ENCODE measurements at places on chromosomes 5 and 9.

- peak; percentile 67 for DNase-seq
These were observed 181.5 kb upstream of the RAI14 start for GRCh38 chr5:34474573-34475021.

- peak; percentile 24 for DNase-seq
These were observed 48.0 kb upstream of the DMRT3 start for GRCh38 chr9:928363-929042.

DNA sequence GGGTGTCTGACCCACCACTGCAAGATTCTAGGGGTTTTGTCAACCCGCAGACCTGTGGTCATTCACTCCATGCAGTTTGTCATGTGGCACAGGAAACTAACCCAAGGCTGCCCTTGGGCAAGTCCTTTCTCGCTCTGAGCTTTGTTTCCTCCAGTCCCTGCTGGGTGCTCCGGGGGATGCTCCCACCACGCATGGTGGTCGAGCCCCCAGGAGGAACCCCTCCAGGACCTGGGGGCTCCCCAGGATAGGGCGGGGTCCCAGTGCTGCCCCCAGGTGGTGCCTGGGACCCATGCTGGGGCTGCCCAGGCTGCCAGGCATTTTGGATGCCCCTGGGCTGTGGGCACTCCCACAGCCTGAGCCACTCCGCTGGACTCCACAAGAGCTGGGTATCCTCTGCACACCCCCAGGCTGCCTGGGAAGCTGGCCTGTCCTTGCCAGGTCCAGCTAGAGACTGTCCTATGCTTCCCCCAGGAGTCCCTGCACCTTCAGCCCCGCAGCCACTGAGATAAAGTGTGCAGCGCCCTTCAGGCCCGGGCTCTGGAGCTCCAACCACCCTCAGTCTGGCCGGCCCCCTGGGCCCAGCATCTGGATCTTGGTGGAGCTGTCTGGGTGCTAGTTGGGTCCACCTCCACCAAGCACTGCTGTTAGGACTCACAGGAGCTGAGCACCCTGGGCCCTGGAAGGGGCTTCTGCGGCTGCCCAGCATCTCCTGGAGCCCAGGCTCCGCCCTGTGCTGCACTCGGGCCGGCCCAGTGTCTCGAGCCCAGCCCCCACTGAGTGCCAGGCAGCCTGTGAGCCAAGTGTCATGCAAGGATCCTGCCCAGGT lies 104.3 kb downstream of the PHF2 start:
- DNase-seq, result no peak

DNA sequence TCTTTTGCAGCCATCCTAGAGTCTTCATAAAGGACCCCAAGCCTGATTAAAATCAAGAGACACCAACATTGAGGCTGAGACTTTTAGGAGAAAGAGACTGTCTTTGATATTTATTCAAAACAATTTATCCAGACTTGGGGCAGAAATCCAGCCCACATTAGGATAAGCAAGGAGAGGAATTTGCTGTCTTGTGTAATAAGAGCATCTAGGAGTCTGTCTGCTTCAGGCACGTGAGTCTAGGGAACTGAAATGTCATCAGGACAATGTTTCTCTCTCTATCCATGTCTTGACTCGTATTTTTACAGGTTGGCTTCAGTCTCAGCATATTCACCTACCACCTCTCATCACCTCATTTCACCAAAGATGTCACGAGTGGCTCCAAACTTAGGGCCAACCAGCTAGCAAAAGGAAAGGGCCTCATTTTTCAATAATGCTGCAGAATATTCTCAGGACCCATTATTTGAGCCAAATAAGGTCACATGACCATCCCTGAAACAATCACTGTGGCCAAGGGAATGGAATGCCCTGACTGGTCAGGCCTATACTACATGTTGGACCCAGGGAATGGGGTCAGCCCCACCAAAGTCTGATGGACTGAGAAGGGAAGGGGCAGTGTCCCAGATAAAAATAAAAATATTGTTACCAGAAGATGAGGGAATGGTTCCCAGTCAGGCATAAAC lies 70.3 kb upstream of the SAP30L start:
- DNase-seq, result no peak

- no peak for DNase-seq
These were observed 40.9 kb downstream of the VLDLR start for GRCh38 chr9:2662496-2662895.

DNA sequence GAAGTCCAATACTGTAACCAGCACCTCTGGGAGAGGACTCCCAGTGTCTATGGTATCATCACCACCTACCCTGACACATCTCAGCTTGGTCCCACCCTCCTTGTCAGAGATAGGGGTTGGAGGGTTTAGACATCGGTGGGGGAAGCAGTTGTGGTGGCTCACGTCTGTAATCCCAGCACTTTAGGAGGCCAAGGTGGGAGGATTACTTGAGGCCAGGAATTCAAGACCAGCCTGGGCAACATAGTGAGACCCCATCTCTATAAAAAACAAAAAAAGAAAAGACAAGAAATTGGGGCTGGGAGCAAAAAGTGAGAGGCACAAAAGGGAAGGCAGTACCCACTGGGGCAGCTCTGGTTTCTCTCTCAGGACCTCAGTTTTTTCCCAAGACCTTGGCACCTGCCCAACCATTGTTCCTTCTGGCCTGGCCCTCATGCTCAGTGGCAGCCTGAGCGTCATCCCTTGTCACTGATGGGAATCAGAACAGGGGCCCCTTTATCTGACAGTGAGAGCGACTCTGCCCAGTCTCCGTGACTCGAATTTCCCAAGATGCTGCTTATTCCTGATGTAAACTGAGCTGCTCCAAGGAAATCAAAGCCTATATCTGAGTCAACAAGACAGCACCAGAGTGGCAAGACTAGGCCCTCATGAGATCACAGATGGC lies 80.5 kb upstream of the HSPA9 start:
- DNase-seq, result no peak

DNA sequence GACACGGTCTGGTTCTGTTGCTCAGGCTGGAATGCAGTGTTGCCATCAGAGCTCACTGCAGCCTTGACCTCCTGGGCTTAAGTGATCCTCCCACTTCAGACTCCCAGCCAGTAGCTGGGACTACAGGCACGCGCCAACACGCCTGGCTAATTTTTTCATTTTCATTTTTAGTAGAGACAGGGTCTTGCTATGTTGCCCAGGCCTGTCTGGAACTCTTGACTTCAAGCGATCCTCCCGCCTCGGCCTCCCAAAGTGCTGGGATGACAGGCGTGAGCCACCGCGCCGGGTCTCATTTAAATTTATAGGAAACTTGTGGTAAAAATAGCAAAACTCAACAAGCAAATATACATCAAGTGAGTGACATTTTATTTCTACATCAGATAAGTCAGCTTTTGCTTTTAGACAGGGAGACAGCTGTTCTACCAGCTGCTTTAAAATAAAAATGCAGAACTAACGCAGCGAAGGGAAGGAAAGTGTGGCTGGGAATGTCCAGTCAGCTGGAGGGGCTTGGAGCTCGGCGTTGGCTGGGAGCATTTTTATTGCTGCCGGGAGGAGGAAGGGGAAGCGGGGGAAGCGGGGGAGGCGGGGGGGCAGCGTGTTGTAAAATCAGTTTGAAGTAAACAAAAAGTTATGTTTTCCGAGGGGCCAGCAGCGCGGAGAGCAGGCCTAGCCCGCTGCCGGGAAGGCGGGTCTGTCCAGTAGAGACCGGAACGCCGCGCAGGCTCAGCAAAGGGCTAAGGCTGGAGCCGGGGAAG lies 707 bp upstream of the ZFYVE16 start:
- DNase-seq, result peak; percentile 89

DNA sequence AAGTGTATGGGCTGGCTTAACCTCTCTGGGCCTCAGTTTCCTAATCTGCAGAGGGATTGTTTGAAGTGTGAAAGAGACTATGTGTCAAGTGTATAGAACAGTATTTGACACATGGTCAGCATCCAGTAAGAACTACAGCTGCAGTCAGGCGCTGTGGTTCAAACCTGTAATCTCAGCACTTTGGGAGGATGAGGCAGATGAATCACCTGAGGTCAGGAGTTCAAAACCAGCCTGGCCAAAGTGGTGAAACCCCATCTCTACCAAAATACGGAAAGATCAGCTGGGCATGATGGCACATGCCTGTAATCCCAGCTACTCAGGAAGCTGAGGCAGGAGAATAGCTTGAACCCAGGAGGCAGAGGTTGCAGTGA lies 31.9 kb upstream of the STING1 start:
- DNase-seq, result no peak

DNA sequence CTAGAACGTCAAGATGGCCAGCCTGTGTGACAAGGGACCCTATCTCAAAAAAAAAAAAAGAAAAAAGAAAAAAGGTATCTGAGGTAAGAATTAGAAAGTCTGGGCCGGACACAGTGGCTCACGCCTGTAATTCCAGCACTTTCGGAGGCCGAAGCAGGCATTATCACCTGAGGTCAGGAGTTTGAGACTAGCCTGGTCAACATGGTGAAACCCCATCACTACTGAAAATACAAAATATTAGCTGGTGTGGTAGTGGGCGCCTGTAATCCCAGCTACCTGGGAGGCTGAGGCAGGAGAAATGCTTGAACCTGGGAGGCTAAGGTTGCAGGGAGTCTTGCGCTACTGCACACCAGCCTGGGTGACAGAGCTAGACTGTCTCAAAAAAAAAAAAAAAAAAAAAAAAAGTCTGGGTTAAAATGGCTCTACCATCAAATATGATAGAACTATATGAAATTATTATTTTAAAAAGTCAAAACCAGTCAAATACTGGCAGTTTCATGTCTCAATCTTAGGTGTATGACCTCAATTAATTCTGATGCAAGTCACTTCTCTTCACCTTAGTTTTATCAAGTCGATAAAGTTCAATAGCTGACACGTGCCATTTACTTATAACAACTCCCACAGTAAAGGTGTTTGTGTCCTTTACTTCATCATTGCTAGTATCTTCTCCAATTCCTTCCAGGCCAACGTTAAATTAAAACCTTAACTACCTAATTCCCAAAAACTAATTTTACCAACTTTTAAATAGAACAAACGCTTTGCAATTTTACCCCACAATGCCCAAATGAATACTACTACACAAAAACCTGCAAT lies 1.1 kb downstream of the RPS23 start:
- DNase-seq, result no peak

- no peak for DNase-seq
These were observed 868.5 kb downstream of the MAT2B start for GRCh38 chr5:164373876-164374275.

DNA sequence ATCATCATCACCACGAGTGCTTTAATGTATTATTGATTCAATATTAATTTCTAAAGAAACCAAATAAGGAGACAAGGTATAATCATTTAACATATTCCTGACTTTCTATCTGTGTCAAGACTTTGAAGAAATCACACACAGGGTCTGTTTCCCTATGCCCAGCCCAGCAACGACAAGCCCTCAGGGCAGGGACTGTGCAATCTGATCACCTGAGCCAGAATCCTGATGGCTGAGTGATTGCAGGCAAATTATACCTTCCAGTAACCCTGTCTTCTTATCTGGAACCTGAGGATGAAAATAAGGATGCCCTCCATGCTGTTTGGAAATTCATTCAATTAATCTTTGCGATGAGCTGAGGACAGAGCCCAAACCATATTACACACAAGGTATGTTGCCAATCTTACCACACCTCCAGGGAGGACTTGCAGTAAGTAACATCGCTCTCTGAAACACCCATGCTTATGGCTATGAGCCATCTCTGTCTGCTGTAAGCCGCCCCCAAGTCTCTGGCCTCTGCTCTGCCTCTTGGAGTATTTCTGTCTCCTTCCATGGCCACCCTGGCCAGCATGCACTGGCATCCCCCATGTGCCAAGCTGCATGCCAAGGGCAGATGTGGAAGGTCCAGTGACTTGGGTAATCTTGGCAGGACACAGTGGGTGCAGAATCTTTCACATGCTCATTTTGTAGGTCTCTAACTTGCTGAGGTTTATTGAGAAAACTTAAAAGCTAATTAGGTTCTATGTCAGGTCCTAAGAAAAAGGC lies 10.6 kb downstream of the TAS2R1 start:
- DNase-seq, result no peak

DNA sequence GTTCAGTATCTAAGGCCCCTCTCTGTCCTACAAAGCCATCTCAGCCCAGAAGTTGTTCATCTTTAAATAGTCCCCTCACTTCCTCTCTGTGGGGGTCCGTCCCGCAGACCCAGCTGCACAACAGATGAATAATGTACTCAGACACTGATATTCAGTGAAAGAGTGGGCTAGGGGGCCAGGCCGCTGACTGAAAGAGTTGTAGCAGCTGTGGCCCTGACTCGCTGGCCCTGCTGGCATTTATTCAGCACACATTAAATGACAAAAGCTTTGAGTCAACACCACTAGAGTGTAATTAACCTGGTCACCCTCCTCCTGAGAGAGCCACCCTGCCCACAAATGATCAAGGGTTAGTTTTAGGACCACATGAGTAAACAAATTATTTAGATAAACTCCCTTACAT lies 76.3 kb downstream of the MED10 start:
- DNase-seq, result no peak

DNA sequence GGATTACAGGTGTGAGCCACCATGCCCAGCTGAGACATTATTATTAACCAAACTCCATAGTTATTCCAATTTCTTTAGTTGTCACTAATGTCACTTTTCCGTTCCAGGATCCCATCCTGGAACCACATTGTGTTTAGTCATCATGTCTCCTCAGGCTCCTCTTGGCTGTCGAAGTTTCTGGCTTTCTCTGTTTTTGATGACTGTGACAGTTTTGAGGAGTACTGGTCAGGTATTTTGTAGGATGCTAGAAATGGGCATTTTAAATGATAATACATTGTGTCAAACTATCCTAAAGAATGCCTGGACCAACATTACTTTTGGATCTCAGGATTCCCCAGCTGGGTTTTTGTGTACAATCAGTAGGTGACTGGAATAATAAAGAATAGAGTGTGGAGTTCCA lies 19.8 kb upstream of the NEUROG1 start:
- DNase-seq, result no peak

DNA sequence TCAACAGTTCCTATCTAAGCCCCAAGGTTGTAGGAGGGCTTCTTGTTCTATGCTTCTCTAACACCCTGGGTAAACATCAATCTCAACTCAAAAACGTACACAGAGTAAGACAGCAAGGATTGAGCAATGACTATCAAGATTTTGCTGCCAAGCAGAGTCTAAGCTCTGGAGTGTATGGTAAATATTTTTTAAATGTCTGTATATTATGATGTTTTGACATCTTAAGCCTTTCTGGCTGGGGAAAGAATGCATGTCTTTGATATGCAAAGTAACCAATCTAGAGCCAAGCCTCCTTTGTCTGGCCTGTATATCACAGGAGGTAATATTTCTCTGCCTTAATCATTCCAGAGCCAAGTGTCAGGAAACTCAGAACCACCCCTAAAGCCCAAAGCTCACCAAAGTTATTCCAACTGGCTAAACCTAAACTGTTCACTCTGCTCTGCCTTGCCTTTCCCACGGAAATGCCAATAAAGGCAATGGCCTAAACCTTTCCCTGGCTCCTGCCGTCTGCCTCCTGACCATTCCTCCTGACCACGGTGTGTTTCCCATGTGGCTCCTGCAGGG lies 45.2 kb downstream of the YIPF5 start:
- no peak for DNase-seq

- DNase-seq, result peak; percentile 45
These were observed 727 bp downstream of the SMAD5 start for GRCh38 chr5:136133222-136133921.

DNA sequence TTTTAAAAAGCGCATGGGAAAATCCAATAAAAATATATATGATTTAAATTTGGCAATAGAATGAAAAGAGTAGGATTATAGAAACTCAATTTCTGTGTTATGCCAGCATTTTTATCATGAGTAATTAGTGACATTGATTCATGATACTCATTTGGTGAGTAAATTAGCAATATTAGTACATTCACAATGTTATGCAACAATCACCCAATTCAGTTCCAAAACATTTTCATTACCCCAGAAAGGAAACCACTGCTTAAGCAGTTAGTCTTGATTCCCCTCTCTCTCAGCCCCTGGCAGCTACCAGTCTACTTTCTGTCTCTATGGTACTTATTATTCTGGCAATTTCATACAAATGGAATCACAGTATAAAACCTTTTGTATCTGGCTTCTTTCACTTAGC lies 27.0 kb downstream of the OSMR start:
- DNase-seq, result no peak

- DNase-seq, result no peak
These were observed 140.8 kb downstream of the BNC2 start for GRCh38 chr9:16729651-16730050.
